Body of pancreas (tissue), 4 donors: ENCODE measurements at places on chromosomes 16 and 17. TPM values are rescaled to one million over a fixed set of nuclear protein-coding genes. Genes with fewer than 3 reads are reported as not detected.

Gene TBC1D3K
- total RNA-seq: not detected

Gene PRCD
- 0.52 TPM for total RNA-seq

Gene MYO19
- 78.1 TPM for total RNA-seq

Gene TMEM98
- 99.2 TPM for total RNA-seq

Gene TNRC6C
- total RNA-seq: 4.9 TPM

Gene CDH15
- total RNA-seq: 1.0 TPM

Gene MT1G
- total RNA-seq: 413 TPM

Gene PRSS33
- total RNA-seq: not detected

Gene PPL
- 26.0 TPM for total RNA-seq

Gene EFCAB5
- total RNA-seq: under 0.01 TPM

Gene ZNF624
- total RNA-seq: 0.52 TPM

Gene HBQ1
- total RNA-seq: not detected

Gene GLTPD2
- not detected for total RNA-seq

DNA sequence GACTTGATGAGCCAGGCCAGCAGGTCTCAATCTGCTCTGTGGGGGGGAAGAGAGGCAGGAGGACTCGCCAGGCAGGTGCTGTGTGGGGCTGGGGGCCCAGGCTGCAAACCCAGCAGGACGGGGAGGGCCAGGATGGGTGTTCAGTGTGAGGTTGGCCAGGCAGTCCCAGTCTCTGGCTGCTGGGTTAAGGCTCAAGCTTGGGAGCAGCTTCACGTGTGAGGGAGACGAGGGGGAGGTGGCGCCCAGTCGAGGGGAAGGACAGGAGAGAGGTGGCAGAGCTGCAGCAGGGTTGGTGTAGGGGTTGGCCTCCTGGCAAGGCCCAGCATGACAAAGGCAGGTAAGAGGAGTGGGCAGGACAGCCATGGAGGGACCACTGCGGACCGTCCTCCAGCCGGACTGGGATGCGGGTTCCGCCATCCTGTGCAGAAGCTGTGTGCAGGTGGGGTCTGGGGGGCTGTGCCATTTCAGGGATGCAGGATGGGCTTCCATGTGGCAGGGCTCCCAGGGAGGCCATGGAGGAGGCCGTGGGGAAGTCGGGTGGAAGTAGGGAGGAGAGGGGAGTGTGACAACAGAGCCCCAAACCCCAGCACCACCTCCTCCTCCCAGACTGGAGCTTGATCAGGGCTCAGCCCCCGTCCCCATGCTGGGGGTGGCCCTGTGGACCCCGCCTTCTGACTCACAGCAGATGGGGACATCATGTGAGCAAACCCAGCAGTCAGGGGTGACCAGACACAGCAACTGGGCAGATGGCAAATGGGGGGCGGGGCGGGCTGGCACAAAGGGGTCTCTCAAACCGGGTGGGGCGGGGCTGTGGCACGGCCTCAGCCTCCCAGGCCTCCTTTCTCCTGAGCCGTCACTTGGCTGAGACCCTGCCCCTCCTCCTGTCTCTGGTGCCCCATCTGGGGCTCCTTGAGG lies 2.8 kb downstream of the ADGRG1 start:
- no peak for DNase-seq

GRCh38 chr17:15896277-15896676 lies 48.7 kb upstream of the ADORA2B start:
- no peak for DNase-seq

GRCh38 chr17:16947470-16947869 lies 24.4 kb downstream of the TNFRSF13B start:
- no peak for DNase-seq

GRCh38 chr17:21286909-21287702 lies 2.6 kb downstream of the MAP2K3 start:
- DNase-seq: peak; percentile 69

- DNase-seq: no peak
These were observed at the start of gene GNG13 for GRCh38 chr16:799948-800833. Gene GNG13, minus strand, starts transcription at chr16:800734. Its CDS starts 1,657 bp downstream, at chr16:799077.

DNA sequence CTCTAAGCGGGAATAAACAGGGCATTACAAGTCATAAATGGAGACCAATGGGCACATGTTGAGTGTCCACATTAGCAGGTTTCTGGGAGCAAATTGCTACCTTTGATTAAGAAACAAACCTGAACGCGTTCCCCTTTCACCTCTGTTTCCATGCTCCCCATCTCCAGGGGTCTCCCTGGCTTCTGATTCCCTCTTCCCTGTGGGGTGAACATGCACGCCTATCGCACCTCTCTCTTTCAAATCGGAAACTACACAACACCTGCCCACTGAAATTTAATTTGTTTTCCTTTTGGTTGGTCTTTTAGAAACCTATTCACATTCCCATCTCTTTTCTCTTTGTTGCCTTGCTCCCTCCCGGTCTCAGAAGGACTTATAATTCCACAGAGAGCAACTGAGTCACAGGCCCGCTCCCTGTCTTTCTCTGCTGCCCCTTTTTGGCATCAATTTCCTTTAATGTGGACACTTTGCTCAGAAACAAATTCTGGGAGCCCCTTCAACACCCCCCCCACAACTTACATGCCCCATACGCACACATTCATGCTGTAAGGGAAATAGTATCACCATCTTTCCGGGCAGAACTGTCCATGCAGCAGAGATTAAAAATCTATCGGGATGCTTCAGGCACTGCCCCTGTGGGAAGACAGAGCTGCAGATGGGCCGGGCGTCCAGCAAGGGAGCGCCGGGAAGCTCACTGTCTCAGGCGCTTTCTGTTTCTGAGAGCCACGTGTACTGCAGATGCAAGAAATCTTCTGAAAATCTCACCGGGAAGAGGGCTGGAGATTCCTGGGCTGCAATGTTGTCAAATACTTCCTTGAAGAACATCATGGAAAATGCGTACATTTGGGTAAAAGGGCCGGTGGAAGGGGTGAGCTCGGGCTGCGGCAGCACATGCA lies 7.2 kb upstream of the FOXF1 start:
- no peak for DNase-seq

GRCh38 chr17:36849871-36850348 lies 87.4 kb upstream of the LHX1 start:
- no peak for DNase-seq

GRCh38 chr17:70499067-70499786 lies 329.9 kb downstream of the KCNJ2 start:
- DNase-seq: no peak

- no peak for DNase-seq
These were observed 23.4 kb downstream of the WWOX start for GRCh38 chr16:78122774-78123315.

GRCh38 chr17:65175952-65176351 lies 38.8 kb downstream of the RGS9 start:
- no peak for DNase-seq

GRCh38 chr17:75078284-75079022 lies 9.3 kb upstream of the SLC16A5 start:
- peak; percentile 31 for DNase-seq

DNA sequence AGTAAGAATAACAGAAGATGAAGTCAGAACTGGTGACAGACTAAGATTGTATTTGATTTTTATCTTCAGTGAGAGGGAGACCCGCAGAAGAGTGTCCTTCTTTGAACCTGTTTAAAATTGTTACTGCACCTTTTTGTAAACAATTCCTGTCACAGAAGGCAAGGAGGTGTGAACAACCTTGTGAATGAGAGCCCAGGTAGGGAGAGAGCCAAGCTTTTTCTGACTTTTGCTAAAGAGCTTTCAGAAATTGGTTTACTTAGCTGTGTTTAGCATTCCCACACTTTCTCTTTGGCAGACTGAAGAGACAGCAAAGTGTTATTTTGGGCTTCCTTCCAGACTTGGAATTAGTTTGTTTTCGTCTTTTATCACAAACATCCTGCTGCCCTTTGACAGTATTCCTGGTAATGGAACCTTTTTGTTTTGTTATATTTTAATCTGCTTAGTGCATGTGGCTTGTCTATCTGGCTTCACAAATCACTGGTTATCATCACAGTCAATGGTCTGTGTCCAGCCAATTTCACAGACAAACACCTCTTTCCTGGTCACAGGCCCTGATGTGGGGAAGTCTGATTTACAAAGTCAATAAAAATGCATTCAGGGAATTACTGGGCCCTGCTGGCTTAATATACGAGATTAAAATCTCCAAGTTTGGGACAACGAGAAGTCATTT lies 85.7 kb upstream of the HS3ST2 start:
- DNase-seq: no peak

DNA sequence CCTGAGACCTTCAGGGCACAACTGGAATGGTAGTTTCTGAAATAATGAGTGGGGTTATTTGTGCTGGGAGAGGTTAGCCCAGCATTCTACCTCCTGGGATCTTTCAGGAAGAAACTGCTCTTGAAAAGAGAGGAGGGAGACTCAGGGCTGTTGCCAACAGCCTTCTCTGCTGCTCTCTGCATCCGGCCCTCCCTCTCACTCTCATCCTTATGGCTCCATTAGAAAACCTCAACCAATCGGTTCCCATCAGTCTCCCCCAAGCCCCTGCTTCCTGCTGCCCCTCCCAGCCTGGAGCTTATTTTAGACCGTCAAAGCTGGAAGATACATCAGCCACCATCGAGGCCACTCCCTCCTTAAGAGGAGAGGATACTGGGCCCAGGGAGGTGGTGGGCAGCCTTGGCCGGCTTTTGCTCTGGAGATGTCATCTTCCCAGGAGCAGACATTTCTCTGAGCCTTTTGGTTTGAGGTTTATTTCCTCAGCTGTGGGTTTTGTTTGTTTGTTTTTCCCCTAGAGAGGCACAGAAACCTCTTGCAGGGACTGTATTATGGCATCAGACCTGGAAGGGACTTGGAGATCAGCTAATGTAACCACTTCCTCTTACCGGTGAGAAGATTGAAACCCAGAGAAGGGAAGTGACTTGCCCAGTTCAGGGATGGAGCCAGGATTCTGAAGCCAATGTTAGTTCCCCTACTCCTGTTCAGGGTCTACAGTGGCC lies 2.7 kb downstream of the MPRIP start:
- DNase-seq: no peak

DNA sequence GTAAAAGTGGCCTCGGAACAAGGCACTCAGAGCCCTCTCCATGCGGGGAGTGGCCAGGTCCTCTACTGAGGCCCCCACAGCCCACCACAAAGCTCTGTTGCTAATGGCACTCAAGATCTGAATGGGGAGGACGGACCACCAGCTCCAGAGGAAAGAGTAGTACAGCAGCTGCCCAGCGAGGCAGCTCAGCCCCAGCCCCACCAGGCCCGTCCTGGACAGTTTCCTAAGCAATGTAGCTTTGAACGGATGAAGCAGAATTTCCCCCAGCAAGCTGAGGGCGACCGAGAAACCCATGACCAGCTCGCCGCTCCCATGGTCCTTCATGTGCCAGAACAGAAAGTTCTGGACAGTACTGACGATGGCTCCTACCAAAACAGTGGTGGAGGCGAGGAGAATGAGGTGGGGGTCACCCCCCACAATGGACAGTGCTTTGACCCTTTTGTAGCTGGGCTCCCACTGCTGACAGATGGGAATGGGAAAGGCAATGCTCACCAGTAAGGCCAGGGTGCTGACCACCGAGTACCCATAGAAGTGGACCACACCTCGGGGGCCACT lies 1.5 kb downstream of the MFSD6L start:
- no peak for DNase-seq

- no peak for DNase-seq
These were observed 116.7 kb upstream of the CHMP6 start for GRCh38 chr17:80874866-80875445.

DNA sequence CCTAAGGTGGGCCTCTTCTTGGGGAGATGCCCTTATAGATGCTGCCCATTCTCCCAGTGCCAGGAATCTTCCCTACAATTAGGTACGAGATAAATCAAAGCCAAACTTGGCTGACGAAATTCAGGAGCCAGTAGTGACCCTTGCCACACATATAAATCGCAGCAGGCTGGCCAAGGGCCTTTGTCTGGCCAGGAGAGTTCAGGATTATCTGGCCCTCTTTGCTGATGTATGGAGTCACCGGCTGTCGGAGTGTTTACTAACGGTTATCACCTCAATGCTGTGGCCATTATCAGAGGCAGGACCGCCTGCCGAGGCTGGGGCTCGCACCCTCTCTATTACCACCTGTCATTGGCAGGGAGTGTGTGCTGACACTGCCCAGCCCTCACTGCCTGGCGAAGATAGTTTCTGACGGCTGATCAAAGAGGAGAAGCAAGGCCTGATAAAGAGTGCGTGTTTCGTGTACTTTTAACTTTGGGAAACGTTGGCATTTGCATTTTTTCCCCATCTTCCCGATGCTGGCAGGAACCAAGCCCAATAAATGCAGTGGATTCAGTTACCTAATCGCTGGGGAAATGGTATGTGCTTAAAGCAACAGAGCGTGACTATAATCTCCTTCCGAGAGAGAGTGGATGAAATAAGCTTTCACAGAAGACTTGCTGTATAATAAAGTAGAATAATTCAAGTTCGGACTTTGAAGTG lies 32.8 kb upstream of the TBX2 start:
- DNase-seq: no peak

GRCh38 chr16:8867932-8868415 lies 832 bp downstream of the CARHSP1 start:
- DNase-seq: no peak

GRCh38 chr17:59362811-59363205 lies 31.4 kb downstream of the YPEL2 start:
- no peak for DNase-seq

- no peak for DNase-seq
These were observed 377 bp downstream of the USP32 start for GRCh38 chr17:60391471-60392041.

DNA sequence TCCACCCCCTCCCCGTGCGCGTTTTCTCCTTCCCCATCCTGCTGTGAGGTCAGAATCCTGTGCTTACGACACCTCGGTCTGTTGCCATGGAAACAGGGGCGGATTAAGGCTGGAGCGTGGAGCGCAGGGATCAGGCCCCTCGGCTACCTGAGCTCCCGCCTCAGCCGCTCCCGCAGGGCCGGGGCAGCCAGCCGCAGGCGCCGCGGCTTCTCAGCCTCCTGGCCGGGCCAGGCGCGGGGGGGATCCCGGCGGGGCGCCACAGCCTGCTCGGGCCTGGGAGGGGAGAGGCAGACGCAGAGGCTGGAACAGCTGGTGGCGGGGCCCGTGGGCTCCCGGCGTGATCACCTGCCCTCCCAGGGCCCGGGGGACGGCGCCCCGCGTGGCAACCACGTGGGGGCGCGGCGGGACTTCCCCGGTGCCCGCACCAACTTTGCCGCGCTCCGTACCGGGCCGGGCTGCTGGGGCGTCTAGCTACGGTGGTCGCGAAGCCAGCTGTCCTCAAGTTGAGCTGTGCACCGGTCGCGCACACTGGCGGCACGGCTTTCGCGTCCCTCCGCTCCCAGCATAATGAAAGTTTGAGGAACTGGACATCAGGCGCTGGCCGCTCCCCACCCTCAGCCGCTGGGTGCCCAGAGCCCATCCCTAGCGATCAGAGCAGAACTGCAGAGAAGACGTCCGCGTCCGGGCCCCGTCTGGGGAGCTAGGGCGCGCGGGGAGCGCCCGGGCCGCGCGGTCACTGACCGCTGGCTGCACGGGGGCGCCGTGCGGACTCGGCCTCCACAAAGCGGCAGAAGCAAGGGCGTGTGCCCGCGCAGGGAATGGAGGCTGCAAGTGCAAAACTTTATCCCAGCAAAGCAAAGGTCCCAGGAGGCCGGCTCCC lies 1.2 kb downstream of the RTN4RL1 start:
- DNase-seq: peak; percentile 62

GRCh38 chr17:948284-948852 lies 31.2 kb downstream of the NXN start:
- no peak for DNase-seq

DNA sequence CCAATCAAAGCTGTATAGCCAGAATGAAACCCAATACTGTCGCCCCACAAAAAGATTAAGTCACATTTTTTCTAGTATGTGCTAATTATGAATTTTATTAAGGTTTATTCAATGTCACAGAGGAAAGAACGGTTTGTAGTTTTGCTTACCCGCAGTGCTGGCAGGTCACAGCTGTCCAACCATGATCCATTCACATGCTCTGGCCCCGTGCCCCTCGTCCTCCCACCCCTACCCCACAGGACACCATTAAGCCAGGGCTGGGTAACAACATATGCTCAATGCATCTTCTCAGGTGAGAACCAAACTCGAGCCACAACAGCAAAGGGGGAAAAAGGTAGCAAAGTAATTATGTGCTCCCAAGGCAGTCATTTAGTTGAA lies 589 bp upstream of the FBF1 start:
- peak; percentile 32 for DNase-seq
